Gastroesophageal sphincter (tissue), 4 donors: ENCODE measurements at places on chromosomes 6 and 20.
A peak's percentile ranks its signal among the peaks of the same experiment; 100 is the strongest.

DNA sequence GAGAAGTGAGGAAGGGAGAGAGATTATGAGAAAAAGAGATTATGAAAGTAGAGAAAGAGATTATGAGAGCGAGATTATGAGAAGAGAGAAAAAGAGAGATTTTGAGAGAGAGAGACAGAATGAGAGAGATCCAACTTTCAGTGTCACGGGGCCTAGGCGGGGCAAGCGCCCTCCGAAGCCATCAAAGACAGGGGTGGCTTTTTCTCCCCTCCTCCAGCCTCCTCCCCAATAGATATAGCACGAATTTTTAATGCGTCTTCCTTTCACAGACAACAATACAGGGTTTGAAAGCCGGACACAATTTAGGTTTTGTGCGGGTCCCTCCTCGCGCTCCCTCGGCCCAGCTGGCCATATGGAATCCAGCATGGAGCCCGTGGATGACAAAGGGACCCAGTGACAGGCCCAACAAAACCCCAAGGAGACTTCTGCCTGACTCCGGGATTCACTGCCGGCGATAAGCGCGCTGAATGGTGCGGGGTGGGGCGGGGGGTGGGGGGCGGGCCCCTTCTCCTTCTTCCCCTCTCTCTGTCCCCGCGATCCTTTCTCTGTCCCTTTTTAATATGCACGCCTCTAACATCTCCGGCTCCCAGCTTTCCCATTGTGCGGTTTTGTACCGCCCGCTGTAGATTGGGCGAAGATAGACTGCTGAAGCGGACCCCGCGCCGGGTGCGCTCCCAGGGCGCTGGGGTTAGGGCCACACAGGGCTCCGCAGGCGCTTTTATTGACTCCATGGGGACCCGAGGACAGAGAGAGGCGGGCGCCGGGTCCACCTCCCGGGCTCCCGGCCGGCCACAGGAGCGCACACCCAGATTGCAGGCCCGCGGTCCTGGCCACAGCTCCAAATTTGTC, 5.4 kb downstream of the NKX2-2 start:
- ATAC-seq, result no peak

DNA sequence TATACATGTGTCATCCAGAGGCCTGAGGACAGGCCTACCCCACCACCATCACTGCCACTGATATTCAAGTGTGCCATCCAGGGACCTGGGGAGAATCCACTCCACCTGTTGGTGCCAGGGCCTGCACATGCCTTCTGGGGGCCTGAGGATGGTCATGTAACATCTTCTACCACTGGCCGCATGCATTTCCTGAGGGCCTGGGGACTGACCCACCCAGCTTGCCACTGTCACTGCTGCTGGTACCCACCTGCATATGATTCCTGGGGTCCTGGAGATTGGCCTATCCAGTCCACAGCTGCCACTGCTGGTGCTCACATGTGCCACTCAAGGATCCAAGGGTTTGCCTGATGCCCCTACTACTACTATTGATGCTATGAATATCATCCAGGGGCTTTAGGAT, 184.3 kb upstream of the SYNCRIP start:
- no peak for ATAC-seq

- ATAC-seq, result no peak
These were observed 19.5 kb downstream of the KATNA1 start for GRCh38 chr6:149628875-149629510.

- ATAC-seq, result no peak
These were observed 16.9 kb downstream of the UCKL1 start for GRCh38 chr20:63939061-63939935.

GRCh38 chr6:44500074-44500473, 112.6 kb downstream of the CDC5L start:
- no peak for ATAC-seq

- no peak for ATAC-seq
These were observed 23.8 kb downstream of the RFPL4B start for GRCh38 chr6:112370946-112371345.

DNA sequence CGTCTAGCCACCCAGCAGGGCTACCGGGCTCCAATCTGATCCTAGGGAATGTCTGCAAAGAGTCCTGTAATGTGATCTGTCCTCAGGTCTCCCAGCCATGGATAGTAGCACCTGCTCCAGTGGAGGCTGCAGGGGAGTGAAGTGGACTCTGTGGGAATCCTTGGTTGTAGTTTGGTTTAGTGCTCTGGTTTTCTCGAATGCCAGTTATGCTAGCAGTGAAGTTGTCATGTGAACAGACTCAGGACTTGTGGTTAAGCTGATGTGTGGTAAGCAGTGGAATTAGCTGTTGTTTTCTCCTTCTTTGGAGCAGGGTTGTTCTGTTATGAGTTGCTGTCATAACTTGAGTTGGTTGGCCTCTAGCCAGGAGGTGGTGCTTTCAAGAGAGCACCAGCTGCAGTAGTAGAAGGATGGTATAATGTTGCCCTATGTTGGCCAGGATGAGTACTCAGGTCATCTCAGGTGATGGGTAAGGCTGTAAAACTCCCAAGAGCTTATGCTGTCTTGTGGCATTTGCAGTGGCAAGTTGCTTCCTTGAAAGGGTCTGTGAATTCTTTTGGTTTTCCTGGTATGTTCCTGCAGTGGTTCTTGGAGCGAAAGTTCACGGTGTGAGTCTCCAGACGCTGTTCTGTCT, 390.2 kb downstream of the UTRN start:
- ATAC-seq, result no peak

DNA sequence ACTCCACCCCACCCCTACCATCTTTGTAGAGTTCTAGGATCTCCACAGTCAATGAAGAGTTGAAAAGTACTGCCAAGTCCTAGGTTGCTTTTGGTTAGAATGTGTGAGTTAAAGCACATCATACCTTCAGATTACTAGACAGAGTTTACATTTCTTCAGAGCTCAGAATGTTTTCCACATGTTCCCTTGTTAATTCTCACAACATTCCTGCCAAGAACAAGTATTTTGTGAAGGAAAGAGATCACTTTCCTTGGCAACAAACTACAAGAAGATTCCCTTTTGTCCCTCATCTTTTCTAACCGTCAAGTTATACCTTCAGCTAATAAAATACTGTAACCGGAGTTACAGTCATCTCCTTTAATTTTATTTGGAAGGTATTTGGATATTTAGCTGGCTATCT, 266.8 kb downstream of the ZFAND3 start:
- no peak for ATAC-seq

- no peak for ATAC-seq
These were observed 644.3 kb downstream of the HDGFL1 start for GRCh38 chr6:23213651-23214050.

GRCh38 chr6:125887372-125887771, 69.2 kb upstream of the HINT3 start:
- ATAC-seq, result no peak

DNA sequence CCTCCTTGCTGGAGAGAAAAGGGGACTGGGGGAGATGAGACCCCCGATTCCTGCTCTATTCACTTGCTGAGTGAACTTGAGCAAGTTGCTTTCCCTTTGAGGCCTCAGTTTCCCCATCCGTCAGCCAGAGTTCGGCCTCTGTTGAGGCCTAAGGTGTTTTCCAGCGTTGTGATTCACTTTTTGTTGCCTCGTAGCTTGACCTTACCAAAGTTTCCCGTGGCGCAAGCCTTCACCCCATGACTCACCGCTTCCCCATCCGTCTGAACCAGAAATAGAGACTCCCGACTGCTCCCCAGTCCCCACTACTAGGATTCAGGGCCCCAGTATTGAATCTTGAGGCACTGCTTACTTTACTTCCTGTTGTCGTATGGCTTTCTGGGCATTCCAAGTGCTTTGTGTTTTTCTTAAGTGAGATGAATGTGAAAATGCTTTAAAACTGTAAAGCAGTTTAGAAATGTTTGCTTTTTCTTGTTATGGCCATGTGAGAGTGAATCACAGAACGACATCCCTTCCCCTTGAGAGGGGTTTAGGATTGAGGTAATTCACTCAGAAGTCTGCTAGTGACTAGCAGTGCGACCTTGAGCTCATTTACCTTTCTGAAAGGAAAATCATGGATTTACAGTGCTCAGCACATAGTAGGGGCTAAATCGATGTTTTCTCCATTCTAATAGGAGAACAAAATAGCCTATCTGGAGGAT, 1.2 kb downstream of the CHMP4B start:
- peak; percentile 49 for ATAC-seq

DNA sequence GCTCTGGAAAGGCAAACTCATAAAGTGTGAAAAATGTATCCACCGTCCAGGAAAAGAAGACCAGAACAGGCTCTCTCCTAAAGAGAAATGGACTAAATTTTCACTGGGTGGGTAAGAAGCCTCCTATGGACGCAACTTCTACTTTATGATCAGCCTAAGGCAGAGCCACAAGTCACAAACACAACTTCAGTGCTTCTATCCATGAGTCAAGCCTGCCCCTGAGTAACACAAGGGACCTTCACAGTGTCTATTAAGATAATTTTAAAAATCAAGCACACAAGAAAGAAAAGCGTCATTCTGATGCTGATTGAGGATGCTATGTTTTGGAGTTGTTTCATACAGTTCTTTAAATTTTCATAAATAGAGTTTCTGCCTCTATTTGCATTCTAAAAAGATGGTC, 601.7 kb upstream of the ARID1B start:
- ATAC-seq, result no peak

DNA sequence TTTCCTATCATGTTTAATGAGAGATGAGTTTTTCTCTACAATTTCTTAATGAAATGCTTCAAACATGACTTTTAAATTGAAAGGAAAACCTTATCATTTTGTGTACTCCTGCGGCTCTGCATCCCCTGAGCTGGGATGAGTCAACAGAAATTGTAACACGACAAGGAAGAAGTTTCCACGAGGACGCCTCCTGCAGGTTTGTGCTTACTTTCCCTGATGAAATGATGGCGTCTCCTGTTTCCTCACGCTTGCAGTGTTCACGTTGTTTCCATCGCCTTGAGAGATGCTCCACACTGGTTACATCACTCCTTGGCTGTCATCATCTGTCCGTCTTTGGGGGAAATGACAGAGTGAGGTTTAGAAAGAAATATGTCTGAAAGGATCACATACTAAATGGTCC, 233.7 kb upstream of the ZFP64 start:
- peak; percentile 43 for ATAC-seq

DNA sequence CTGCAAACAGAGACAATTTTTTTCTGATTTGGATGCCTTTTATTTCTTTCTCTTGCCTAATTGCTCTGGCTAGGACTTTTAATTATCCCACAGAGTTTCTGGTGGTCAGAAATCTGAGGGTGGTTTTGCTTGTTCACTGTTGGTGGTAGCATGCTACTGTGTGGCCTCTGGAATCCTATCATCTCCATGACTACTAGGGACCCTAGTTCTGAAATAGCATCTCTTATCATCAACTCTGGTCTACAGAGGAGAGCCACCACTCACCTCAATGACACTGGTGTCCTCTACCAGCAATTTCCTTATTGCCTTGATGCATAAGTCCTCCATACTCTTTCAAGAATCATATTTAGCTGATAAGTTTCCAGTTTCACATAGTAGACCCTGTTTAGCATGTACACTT, 27.5 kb upstream of the STX11 start:
- ATAC-seq, result no peak

- ATAC-seq, result no peak
These were observed 906.8 kb upstream of the CITED2 start for GRCh38 chr6:140281236-140281635.

GRCh38 chr6:154578004-154578559, 67.6 kb upstream of the CNKSR3 start:
- ATAC-seq, result no peak

DNA sequence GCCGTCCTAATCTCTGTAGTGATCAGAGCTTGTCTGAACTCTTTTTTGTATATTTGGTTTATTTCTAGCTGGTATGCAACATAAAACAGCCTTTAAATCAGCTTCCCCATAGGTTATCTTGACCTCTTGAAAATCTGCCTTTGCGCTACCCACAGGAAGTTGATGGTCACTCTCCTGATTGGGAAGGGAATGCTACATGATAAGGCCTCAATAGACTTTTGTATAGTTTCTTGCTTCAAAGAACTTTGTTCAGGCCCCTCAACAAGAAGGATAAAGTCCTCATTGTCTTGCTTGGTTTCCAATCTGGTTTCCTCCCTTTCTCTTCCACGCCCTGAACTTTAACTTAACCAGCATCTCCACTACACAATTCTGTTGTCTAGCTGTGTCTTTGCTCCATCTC, 95.4 kb upstream of the TENT5A start:
- no peak for ATAC-seq

DNA sequence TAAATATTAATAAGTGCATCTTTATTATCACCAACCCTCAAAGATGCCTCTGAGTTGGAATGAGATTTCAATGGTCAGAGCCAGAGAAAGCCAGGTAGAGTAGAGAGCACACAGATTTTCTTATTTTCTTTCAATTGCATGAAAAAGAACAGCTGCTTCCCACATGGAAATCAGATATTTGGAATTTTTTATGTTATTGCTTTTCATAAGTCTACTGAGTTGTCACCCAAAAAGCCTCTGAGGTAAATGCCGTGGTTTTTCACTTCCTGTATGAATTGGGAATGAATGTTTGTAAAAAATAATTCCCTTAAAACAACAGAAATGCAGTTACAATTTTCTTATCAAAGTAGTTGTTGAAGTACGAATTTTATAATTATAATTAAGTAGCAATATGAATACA, 563.1 kb downstream of the RFPL4B start:
- no peak for ATAC-seq

- no peak for ATAC-seq
These were observed 4.4 kb upstream of the COL19A1 start for GRCh38 chr6:69861986-69862385.

GRCh38 chr6:14766391-14766994, 479.4 kb upstream of the JARID2 start:
- ATAC-seq, result no peak

DNA sequence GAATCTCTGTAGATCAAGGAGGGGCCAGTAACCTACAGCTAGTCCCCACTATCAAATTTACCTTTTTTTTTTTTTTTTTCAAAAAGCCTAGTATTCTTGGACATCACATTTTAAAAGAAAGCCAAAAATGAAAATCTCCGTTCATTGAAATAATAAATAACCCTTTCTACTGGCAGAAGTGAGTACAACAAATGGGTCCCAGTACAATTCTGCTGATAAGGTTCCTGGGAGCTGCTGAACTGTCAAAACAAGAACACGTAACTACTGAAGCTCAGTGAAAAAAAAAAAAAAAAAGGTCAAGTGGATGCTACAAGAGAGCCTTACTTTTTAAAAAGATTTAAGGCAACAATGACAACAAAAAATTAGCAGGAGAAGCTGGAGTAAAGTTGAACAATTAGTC, 464.9 kb downstream of the EPM2A start:
- ATAC-seq, result no peak

DNA sequence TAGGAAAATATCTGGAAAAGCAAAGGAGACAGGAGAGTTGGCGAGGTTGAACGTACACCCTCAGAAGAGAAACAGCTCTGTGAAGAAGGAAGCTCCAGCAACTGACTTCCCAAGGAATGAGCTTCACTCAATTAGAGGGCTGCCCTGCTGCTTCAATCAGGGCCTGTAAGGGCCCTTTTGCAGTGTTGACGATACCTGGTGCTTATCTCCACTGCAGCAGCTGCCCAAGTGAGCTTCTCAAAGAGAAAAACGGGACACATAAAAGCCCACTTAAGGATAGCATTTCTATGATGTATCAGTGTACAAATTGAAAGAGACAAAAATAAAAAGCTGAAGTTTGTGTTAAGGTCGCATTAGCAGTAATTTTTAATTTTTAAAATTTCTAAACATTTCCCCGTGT, 16.4 kb downstream of the SEC63 start:
- ATAC-seq, result no peak

- no peak for ATAC-seq
These were observed 862.8 kb upstream of the CITED2 start for GRCh38 chr6:140237251-140237650.

- ATAC-seq, result no peak
These were observed 71.9 kb upstream of the CNR1 start for GRCh38 chr6:88238065-88238464.

GRCh38 chr6:168015009-168015408, 17.5 kb downstream of the KIF25 start:
- no peak for ATAC-seq

GRCh38 chr6:86685230-86685797, 252.0 kb upstream of the HTR1E start:
- ATAC-seq, result no peak
